ENCODE measurements at places on chromosomes 13 and 19.

GRCh38 chr13:78137404-78138142 lies 218.9 kb upstream of the EDNRB start:
- DNase-seq: peak; percentile 25

- DNase-seq: no peak
Measured at GRCh38 chr13:111950697-111951096, 116.3 kb upstream of the SOX1 start.

DNA sequence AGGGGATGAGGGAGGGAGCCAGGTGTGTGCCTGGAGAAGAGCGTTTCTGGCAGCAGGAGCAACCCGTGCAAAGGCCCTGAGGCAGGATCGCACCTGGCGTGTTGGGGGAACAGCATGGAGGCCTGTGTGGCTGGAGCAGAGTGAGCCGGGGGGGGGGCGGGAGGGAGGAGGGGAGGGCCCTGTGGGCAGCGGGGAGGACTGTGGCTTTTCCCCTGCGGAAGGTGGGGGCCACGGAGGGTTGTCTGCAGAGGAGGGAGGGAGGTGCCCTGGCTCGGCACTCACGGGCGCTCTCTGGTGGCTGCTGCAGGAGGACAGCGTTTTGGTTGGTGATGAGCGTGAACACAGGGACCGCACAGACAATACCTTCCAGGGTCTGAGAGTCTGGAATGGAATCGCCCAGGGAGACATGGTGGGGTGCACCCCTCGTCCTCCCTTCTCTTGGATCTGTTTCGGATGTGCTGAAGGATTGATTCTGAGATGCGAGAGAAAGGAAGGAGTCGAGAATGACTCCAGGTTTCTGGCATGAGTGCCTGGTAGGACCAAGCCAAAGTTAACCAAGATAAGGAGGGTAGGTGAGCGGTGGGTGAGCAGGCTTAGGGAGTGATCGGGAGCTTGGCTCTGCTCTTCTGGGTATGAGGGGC lies 6.5 kb downstream of the RAB11B start:
- DNase-seq: no peak

- no peak for DNase-seq
Measured at GRCh38 chr19:30063650-30064347, 121.8 kb downstream of the URI1 start.

DNA sequence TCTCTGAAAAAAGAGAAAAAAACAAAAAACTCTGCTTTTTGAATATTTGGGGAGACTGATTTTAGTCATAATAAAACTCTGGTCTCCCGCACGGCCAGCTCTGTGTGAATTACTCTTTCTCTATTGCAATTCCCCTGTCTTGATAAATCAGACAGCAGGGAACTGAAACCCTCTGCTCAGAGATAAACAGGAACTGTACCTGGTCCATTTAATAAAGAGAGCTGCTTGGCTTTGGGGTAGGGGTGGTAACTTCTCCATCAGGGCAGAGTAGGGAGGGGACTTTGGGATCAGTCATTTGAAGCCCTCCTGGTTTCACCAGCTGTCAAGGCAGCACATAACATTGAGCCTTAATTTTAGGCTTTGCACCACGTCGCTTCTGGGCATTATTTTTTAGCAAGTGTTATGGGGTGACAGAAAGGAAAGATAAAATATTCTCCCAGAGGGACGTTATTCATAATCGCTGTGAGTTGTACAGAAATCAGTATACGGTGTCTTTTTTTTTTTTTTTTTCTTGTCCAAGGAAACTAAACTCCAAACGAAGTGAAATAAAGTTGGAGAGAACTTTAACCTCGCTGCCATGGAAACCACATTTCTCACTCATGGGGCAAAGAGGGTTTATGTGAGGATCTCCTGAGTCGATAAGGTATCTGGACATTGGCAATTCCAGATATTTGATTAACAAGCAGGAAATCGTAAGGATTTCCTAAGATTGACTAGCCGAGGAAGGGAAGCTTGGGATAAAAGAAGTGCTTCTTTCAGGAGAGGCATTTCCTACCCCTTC lies 99.0 kb upstream of the MRI1 start:
- no peak for DNase-seq

- peak; percentile 94 for DNase-seq
Measured at GRCh38 chr13:41132512-41133152, at the start of gene KBTBD6. Gene KBTBD6 (minus strand): TSS chr13:41132802. CDS start chr13:41132511, 291 bp downstream.

GRCh38 chr19:46741447-46741846 lies 4.4 kb upstream of the FKRP start:
- DNase-seq: no peak

DNA sequence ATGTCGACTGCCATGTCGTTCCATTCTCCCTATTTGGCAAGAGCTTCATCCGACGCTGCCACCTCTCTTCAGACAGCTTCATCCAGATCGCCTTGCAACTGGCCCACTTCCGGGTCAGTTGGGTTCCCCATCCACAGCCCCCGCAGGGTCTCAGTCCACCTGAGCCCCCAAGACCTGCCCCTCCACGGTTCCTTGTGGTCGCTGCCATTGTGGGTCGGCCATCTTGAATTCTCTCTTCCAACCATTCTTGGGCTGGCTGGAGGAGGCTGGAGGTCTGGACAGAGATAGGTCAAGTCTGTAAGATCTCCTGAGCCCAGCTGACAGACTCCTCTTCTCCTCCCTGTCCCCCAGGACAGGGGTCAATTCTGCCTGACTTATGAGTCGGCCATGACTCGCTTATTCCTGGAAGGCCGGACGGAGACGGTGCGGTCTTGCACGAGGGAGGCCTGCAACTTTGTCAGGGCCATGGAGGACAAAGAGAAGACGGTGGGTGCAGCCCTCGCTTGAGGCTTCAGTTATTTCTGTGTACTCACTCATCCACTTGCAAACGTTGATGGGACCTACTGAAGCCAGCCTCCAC lies 19.5 kb downstream of the CPT1C start:
- no peak for DNase-seq

GRCh38 chr19:48551437-48552302 lies at the start of gene SULT2B1:
Gene SULT2B1 (plus strand): TSS chr19:48552172. CDS start chr19:48552253, 81 bp downstream.
- DNase-seq: peak; percentile 55

- no peak for DNase-seq
Measured at GRCh38 chr13:27933580-27934328, 14.0 kb downstream of the PDX1 start.

GRCh38 chr19:51690454-51691073 lies 2.6 kb upstream of the SPACA6 start:
- DNase-seq: no peak

- no peak for DNase-seq
Measured at GRCh38 chr13:73141292-73141771, 82.5 kb downstream of the KLF5 start.

GRCh38 chr13:20686167-20686566 lies 17.3 kb upstream of the IL17D start:
- DNase-seq: no peak

DNA sequence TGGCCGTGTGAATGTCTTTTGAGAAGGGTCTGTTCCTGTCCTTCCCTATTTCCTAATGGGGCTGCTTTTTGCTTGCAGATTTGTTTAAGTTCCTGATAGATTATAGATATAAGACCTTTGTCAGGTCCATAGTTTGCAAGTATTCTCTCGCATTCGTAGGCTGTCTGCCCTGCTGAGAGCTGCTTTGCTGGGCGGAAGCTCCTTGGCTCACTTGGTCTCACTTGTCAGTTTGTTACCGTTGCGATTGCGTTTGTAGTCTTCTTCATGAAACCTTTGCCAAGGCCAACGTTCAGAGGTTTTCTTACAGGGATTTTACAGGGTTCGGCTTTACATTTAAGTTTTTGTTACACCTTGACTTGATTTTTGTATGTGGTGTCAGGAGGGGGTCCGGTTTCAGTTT lies 44.0 kb upstream of the TFDP1 start:
- DNase-seq: no peak

GRCh38 chr19:48685583-48685982 lies 10.2 kb upstream of the FUT2 start:
- DNase-seq: no peak

DNA sequence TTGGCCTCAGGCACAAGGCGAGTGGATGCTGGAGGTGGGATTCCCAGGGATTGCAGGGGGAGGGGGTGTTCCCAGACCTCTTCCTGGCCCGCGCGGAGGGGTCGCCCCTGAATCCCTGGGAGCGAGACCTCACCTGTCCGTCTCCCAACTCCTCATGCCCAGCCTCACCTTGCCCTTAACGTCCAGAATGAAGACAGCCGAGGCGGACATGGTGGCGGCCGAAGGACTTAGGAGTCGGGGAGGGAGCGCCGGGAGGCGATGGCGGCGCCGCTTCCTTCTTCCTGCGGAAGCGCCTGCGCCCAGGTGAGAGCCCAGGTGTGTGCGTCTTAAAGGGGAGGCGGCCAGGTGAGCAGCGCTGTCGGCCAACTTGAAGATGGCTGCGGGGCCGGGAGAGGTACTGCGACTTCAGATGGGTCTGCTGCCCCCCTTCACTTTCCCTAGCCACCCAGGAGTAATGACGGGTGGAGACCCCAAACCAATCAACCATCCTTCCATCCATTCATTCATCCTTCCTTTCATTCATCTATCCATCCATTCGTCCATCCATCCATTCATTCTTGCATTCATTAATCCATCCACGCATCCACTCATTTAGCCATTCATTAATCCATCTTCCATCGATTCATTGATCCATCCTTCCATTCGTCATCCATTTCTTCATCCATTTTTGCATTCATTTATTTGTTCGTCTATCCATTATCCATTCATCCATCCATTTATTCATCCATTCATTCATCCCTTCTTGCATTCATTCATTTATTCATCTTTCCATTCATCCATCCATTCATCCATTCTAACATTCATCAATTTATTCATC lies at the start of gene AP1M2:
Gene AP1M2 (minus strand): TSS at position 291 of the 817 bp plus-strand sequence. CDS start 81 bp downstream, at position 210.
- peak; percentile 57 for DNase-seq

- DNase-seq: no peak
Measured at GRCh38 chr19:13428352-13428751, 77.9 kb downstream of the CACNA1A start.

DNA sequence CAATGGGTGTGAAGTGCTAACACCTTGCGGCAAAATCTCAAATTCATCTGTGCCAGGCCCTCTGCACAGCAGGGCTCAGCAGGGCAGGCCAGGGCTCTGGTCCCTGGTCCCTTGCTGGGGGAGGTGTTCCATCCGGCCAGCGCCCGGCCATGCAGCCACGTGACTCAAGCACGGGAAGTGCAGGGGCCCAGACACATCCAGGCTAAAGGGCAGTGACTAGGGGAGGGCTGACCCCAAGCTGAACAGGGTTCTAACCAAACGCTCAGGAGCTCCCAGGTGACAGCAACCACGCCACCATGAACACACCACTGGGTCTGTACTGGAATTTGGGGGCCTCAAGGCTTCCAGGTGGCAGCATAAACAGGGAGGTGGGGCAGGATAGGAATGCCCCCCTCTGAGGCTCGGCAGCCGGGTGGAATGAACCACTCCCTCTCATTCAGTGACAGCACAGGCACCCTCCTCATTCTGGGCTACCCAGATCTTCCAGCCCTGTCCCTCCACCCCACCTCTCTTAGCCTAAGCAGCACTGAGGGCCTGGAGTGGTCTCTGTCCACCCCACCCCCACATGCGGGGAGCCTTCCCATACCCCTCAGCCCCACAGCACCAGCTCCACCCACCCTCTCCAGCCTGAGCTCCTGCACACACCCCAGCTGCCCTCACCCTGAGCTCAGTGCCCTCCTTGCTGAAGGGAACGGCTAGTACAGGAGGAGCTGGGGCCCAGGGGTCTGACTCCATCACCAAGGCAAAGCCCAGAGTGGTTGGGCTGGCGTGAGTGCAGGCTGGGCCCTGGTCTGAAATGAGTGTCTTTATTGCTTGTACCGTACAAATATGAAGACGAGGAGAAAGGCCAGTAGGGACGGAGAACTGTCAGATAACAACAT lies 5.3 kb upstream of the CCNP start:
- no peak for DNase-seq

GRCh38 chr19:6970021-6970420 lies 51.2 kb downstream of the MBD3L2B start:
- no peak for DNase-seq

DNA sequence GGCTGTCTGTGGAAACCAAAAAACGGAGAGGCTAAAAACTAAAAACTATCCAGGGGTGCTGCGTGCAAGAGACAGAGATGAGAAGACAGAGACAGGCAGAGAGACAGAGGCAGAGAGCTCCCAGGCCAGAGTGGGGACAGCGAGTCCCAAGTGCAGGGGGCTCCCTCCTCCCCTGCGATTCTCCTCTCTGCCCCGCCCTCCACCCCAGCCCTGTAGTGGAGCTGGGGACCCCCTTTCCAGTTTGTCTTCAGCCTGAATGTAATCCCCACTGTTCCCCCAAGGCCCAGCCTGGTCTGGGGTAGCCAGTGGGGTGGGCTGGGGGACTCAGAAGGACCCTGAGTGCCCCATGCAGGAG lies 2.0 kb downstream of the NFIC start:
- DNase-seq: no peak

DNA sequence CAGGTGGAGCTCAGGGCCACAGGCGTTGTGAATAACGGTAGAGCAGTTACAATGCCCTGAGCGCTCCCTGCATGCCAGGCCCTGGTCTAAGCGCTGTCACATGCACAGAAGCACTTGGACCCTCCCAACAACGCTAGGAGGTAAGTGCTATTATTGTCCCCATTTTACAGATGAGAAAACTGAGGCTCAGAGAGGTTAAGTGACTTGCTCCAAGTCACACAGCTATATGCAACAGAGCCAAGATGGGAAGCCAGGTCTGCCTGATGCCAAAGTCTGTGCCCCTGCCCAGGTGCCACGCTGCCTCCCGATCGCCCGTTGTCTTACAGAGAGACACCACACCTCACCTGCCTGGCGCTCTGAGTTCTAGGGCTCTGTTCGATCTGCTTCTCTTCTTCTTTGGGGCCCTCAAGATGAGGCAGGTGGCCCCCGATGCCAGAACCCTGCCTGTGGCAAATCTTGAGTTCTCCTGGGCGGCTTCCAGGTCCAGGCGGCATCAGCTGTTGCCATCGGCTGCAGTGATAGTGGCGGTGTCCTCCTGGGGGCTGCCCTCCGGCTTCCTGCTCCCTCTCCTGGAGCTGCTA lies 20.0 kb downstream of the YIPF2 start:
- DNase-seq: no peak

All from LNCaP clone FGC (cell line).